Activated gamma-delta T cell (primary cell): ENCODE measurements at places on chromosomes 5 and 9.
A peak's percentile ranks its signal among the peaks of the same experiment; 100 is the strongest.

DNA sequence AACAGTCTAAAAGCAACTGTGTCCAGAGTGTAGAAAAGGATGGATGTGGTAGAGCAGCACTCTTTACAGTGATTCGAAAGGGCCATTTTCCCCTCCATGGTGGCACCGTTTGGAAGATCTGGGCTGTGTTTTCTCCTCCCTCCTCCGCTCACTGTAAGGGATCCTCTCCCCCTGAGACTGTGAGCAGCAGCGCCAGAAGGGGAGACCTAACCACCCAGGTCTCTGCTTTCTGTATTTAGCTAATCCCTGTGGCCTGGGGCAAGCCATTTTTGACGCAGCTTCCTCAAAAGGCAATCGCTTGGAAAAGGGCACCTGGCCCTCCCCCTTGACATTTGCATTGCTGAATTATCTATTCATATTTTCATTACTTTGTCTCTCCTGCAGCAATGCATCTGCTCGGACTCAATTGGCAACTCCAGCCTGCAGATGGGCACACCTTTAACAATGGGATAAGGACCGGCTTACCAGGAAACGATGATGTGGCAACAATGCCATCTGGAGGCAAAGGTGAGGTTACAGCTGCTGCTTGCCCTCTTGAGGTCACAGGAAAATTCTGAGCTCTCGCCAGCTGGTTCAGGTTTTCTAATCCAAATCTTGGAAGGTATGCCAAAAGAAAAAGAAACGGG, 244.3 kb upstream of the WWC1 start:
- no peak for DNase-seq

- DNase-seq: no peak
Measured at GRCh38 chr9:127793093-127793708, 7.4 kb downstream of the CDK9 start.

GRCh38 chr5:73126381-73126780, 6.0 kb downstream of the TMEM171 start:
- no peak for DNase-seq

DNA sequence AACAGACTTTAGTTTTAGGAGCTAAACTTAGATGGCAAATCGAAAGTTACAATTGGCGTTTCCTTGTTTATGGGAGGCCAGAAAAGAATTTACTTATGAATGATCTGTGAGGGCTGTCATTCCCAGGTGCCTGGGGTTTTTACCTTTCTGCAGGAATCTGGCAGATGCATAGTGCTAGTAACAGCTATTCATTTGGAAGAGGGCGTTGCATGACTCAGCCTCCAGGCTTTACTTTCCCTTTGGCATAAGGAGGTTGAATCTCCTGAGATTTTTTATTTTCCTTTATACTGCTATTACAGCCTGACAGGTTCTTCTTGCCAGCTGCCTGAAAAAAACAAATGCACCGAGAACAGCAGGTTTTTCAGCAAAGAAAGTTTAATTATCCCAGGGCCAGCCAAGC, 30.0 kb downstream of the CARD6 start:
- no peak for DNase-seq

GRCh38 chr5:39730006-39730405, 305.2 kb upstream of the DAB2 start:
- no peak for DNase-seq

- DNase-seq: no peak
Measured at GRCh38 chr9:2839040-2839439, 4.9 kb downstream of the PUM3 start.

DNA sequence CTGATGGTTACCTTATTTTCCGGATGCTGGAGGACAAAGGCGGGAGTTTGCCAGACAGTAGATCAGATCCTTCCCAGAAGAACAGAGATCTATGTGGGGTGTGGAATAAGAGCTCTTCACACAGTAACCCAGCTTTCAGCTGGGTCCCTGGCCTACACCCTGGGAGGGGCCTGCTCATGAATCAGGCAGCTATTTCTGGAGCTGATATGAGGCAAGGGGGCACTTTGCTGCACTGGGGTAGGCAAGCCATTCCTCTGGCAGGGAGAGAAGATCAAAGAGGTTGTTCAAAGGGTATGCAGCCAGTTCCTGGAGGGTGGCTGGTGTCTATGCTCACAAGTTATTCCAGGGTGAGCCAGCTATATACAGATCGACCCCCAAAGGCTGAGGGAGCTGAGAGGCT, 48.6 kb downstream of the CYSTM1 start:
- no peak for DNase-seq

GRCh38 chr5:172630986-172631385, 10.1 kb upstream of the NEURL1B start:
- DNase-seq: no peak

- DNase-seq: no peak
Measured at GRCh38 chr5:65739162-65739561, 17.2 kb downstream of the NLN start.

DNA sequence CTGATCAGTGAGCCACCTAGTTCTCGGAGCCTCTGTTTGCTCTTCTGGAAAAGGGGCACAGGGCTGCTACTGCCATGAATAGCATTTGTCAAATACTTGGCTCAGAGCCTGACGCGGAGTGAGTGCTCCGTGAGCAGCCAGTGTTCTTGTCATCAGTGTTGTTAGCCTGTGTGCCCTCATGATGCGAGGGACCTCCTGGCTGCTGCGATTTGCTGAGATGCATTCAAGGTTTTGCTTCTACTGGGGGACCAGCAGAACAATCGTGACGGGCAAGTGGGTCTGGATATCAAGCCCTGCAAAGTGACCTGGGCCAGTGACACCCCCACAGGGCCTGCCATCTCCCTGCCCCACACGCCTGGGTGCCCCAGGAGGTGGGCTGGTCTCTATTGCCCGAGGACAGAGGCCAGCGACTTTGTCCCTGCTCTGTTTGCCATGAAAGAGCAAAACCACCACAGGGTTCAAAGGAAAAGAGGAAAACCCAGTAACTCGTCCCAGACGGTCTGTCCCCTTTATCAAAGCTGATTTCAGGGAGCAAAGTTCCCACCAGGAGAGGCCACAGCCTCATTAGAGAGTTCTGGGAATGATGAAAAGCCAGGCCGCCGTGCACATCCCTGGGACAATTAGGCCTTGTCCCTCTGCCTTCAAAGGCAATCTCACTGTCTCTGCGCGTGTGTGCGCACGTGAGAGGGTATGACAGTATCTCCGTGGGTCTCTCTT, 86.5 kb upstream of the LMX1B start:
- DNase-seq: no peak

GRCh38 chr5:161230221-161230620, 316.3 kb downstream of the GABRB2 start:
- DNase-seq: no peak

DNA sequence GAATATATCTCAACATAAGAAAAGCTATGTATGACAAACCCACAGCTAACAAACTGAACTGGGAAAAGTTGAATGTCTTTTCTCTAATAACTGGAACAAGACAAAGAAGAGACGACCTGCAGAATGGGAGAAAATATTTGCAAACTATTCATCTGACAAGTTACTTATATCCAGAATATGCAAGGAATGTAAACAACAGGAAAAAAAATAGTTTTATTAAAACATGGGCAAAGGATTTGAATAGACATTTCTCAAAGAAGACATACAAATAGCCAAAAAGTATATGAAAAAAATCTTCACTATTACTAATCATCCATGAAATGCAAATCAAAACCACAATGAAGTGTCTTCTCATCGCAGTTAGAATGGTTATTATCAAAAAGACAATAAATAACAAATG, 181.7 kb upstream of the TLX3 start:
- DNase-seq: no peak

GRCh38 chr5:38338455-38338854, 80.1 kb downstream of the EGFLAM start:
- DNase-seq: no peak

DNA sequence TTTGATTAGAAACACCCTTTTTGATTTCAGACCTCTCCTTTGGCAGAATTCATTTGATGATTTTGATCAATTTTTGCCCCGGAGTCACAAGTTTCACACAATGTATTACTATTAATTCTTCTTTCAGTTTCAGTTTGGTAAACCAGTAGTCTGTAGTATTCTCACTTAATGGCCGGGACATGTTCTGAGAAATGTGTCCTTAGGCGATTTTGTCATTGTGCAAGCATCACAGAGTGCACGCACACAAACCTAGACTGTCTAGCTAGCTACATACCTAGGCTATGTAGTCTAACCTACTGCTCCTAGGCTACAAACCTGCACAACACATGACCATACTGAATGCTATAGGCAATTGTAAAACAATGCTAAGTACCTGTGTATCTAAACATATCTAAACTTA, 662.5 kb downstream of the IRX1 start:
- DNase-seq: no peak

GRCh38 chr9:81653240-81653639, 36.1 kb downstream of the TLE1 start:
- DNase-seq: no peak

DNA sequence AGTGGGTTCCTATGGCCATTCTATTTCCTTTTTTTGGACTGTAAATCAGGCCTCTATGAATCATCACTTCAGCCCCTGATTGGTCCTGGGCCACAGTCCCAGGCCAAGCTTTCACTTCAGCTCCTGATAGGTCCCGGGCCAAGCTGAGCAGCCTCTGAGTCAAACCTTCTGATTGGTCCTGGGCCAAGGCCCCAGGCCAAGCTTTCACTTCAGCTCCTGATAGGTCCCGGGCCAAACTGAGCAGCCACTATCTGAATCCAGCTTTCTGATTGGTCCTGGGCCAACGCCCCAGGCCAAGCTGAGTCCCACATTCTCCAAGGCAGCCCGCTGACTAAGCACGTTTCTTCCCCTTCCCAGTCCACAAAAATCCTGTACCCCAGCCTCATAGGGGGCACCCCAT, 1972.9 kb upstream of the ACO1 start:
- no peak for DNase-seq

DNA sequence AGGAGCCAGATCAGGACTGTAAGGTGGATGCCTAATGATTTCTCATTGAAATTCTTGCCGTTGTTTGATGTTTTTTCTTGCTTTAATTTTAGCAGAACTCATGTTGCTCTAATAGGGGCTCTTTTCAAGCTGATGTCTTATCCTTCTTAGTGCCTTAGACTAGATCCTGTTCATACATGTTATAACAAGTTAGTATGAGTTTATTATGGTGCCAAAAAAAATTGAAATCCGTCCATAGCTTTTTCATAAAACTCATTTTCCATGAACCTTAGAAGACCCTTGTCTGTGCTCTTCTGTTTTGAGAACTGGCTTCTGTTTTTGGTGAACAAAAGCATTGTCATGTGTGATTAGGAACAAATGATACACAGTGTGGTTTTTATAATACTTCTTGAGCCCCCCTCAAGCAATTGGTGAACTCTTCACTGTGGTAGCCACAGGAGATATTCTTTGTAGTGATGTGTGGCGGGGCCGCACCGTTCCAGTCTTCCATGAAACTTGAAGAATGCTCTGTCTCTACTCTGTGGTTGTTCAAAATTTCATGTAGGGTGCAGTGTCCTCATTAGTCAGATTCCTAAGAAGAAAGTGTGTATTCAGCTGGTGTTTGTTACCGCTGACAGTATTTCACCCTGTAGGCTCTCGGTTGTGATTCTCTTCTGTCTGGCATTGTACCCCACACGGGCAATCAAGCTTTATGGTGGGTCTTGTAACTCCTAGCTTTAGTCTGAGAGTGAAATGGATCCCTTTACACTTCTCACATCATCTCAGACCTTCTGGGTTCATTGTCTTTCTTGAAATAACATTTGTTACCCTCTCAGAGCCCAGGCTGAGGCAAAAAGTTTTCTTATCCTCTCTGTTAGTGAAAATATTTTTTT, 10.7 kb downstream of the OTULIN start:
- no peak for DNase-seq

- no peak for DNase-seq
Measured at GRCh38 chr5:88230546-88231066, 38.0 kb downstream of the TMEM161B start.

- no peak for DNase-seq
Measured at GRCh38 chr5:68242743-68243142, 27.2 kb downstream of the PIK3R1 start.

GRCh38 chr5:149860801-149861322, 83.7 kb downstream of the PDE6A start:
- no peak for DNase-seq

DNA sequence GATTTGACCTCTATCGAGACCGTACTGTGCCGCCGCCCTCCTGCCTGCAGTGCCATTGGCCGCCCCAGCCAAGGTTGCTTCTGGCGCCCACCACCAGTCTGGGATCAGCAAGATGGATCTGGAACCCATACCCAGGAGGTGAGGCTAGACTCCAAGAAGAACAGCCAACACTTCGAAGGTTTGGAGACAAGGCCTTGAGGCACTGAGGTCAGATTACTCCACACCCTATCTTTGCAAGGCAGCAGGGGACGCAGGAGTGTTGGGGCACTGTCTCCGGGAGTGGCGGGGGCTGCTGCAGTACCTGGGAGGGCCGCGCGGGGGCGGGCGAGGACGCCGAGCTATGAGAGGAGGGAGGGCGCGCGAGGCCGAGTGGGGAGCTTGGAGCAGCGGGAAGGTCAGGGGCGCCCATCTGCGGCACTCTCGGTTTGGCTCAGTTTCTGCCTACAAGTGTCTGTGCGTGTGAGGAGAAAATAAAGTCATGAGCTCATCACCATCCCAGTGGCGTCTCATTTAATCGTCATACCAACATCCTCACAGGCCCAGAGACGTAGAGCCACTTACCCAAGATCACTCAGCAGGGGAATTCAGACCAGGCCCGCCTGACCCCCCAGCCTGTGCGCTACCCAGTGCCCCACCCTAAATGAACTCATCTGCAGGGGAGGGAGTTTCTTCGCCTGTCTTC, 20.5 kb upstream of the PSD2 start:
- peak; percentile 52 for DNase-seq

GRCh38 chr5:175572886-175573285, 85.0 kb upstream of the HRH2 start:
- no peak for DNase-seq

- no peak for DNase-seq
Measured at GRCh38 chr5:158100373-158100888, 241.5 kb upstream of the CLINT1 start.

DNA sequence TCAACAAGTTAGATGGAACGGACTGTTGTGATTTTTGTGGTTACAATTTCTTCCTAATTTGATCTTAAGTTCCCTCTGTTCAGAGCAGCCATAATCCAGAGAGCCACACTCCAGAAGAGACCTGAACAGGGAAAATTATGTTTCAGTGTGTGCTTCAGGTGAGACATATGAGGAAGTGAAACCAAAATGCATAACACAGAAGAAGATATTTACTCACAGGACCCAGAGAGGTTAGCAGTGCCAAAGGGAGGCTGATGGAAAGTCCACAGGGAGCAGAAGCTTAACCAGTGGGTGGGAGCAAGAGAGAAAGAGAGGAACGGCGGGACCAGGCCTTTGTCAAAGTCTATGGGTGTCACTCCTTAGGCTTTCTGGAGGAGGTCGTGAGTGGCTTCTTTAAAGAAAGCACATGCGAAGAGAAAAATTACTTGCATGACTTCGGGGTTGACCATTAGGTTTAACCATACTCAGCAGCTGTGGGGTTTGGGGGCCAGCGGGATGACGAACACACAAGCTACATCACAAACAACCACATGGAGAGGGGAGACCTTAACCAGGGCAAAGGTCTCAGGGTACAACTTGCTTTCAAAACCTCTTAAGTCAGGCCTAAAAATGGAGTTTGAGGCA, 141.4 kb downstream of the MED10 start:
- no peak for DNase-seq

DNA sequence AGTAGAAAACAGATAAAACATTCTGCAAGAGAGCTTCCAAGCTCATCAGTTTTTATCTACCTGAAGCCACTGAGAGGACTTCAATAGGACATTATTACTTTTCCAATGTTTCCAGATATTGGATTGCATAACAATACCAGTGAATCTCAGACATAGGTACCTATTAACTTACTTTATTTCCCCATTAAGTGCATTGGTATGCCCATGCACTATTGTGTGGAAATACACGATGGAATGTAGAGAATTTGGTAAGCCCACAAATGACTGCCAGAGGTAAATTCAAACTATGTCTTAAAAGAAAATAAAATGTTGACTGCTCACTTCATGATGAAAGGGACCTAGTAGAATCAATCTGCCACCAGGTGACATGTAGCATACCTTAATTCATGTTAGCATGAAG, 48.1 kb upstream of the PRR16 start:
- no peak for DNase-seq
